Placental pericyte (primary cell): ENCODE measurements at places on chromosomes 2 and 18. TPM values are rescaled to one million over a fixed set of nuclear protein-coding genes. Genes with fewer than 3 reads are reported as not detected.

CDH20 gene
- total RNA-seq = not detected in 2 replicates

POTEJ gene
- total RNA-seq = not detected in 2 replicates

DPYSL5 gene
- total RNA-seq = not detected in 2 replicates

SULT1C4 gene
- total RNA-seq = 0.14 TPM in 1 of 2 replicates, not detected in the other

ANKRD30B gene
- 0.14 and 0.88 TPM in 2 replicates for total RNA-seq

EFR3B gene
- total RNA-seq = 0.44 and 0.57 TPM in 2 replicates

OTOS gene
- total RNA-seq = not detected in 2 replicates
